Natural killer cell (primary cell): ENCODE measurements at places on chromosomes 16 and 17. TPM values are rescaled to one million over a fixed set of nuclear protein-coding genes. Genes with fewer than 3 reads are reported as not detected.

SEPTIN1 gene
- 205 TPM for total RNA-seq

CCDC40 gene
- 2.4 TPM for total RNA-seq

KRTAP2-3 gene
- total RNA-seq = not detected

MAZ gene
- total RNA-seq = 252 TPM

RPAIN gene
- 61.8 TPM for total RNA-seq

GRCh38 chr16:48235058-48235555 lies 9.0 kb upstream of the LONP2 start:
- no peak overlapping the region for H3K27ac ChIP-seq
- no peaks in the 10 kb centered on the region for H3K27me3 ChIP-seq
- no peak overlapping the region for H3K4me3 ChIP-seq
- no peaks in the 10 kb centered on the region for H3K4me1 ChIP-seq
- no peak for DNase-seq

DNA sequence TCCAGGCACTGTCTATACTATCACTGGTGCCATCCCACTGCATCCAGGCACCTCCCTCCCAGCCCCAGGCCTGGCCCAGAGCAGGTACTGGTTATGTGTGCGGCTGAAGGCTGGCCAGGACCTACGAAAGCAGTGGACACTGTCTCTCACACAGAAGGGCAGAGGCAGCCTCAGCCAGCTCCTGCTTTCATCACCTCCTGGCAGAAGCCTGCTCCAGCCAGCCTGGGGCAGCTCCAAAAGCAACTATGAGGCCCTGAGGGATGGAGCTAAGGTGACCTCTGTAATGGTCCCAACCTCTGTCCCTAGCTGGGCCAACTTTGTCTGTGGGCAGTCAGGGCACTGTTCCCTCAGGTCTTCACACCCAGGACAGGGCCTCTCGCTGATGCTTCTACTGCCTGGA lies 18.8 kb downstream of the HSD11B2 start:
- no peak overlapping the region for H3K4me3 ChIP-seq
- no peaks in the 10 kb centered on the region for H3K27me3 ChIP-seq
- H3K27ac ChIP-seq = no peak overlapping the region
- no peak for DNase-seq
- peaks cover 52% of the 10 kb centered on the region for H3K36me3 ChIP-seq

GRCh38 chr16:84124257-84125073 lies 7.7 kb upstream of the MBTPS1 start:
- no peaks in the 10 kb centered on the region for H3K4me1 ChIP-seq
- no peak overlapping the region for H3K4me3 ChIP-seq
- H3K27me3 ChIP-seq = no peaks in the 10 kb centered on the region
- H3K27ac ChIP-seq = no peak overlapping the region
- peaks cover 5% of the 10 kb centered on the region for H3K36me3 ChIP-seq

DNA sequence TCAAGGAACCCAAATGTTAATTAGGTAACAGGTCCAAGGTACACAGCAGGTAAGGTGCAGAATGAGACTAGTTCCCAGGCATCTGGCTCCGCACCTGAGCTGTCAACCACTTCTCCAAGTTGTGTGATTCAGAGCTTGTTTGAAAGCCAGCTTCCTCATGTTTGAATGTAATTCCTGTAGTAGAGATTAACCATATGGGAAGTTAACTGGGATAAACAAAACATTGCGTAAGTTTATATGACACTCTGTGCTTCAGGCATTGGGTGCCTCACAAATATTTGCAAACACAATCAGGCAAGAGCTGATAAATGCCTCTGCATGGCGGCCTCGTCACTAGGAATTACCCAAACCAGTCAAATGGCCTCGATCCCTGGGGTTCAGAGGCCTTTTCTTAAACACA lies 27.9 kb upstream of the CPHXL start:
- no peak overlapping the region for H3K27ac ChIP-seq
- H3K4me1 ChIP-seq = no peaks in the 10 kb centered on the region
- H3K4me3 ChIP-seq = no peak overlapping the region
- H3K36me3 ChIP-seq = no peaks in the 10 kb centered on the region

DNA sequence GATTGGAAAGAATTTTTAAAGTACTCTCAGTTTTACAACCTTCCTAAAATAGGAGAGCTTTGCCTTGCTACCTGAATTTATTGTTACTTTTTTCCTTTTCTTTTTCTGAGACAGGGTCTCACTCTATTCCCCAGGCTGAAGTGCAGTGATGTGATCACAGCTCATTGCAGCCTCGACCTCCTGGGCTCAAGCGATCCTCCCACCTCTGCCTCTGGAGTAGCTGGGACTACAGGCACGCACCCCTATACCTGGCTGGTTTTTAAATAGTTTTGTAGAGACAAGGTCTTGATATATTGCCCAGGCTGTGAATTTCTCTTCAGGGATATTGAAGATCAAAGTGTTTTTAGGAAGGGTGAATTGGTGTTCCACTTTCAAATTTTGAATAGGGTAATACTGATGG lies 3.8 kb downstream of the MPV17L start:
- no peak overlapping the region for H3K27ac ChIP-seq
- H3K4me1 ChIP-seq = no peaks in the 10 kb centered on the region
- no peaks in the 10 kb centered on the region for H3K27me3 ChIP-seq
- no peak overlapping the region for H3K4me3 ChIP-seq
- no peaks in the 10 kb centered on the region for H3K36me3 ChIP-seq
- no peak for DNase-seq

GRCh38 chr16:28974007-28974436 lies 556 bp upstream of the SPNS1 start:
- H3K36me3 ChIP-seq = peaks cover 11% of the 10 kb centered on the region
- peak overlapping the region; percentile 57 for H3K27ac ChIP-seq
- no peaks in the 10 kb centered on the region for H3K27me3 ChIP-seq
- no peak for DNase-seq

DNA sequence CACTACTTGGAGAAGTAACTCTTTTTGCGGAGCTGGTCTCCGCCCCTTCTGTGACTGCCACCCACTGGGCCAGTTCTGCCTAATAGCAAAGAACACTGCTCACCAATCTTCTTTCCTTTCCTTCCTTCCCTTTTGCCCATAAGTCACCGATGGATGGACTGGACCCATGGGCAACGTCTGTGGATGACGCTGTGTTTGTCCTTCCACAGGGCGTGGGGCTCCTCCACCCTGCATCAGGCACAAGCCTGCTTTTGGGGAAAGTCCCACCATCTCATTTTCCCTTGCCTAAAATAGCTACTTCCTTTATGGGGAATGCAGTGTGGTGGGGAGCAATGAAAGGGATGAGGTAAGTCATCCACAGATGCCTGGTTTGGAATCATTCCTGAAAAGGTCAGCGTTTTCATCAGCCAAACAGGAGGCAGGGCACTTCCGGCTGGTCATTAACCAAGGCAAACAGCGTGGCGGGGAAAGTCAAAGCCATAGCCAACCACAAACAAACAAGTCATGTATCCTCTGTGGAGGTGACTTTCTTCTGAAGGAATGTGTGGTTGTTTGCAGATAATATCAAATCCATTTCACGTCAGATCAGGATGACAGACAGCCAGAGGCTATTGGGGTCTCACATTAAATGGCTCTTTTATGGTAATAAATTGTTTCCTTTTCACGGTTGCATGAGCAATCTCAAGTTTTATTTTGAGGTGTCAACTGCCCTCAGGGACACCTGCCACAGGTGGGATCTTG lies 30.7 kb upstream of the MED9 start:
- no peaks in the 10 kb centered on the region for H3K36me3 ChIP-seq
- H3K27ac ChIP-seq = no peak overlapping the region
- H3K4me3 ChIP-seq = no peak overlapping the region
- no peaks in the 10 kb centered on the region for H3K4me1 ChIP-seq

DNA sequence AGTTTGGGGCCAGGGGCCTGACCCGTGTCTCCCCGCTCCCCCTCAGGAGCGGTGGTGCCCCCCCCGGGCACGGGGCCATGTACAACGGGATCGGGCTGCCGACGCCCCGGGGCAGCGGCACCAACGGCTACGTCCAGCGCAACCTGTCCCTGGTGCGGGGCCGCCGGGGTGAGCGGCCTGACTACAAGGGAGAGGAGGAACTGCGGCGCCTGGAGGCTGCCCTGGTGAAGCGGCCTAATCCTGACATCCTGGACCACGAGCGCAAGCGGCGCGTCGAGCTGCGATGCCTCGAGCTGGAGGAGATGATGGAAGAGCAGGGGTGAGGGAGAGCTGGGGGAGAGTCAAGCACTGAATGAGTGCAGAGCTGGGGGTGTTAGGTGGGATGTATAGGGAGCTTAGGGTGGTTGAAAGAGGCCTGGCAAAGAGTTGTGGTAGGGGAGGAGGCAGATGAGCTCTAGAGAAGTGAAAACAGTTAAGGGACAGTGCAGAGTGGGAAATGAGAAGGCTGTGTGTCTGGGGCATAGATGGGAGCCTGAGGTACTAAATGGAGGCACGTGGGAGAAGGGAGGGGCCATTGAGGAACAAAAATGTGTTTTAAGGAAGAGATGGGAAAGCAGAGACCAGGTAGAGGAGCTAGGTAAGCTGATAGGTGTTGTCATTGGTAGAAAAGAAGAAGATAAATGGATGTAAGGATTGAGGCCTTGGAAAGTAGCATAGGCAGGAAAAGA lies 4.0 kb downstream of the SRRM2 start:
- H3K4me3 ChIP-seq = no peak overlapping the region
- H3K27ac ChIP-seq = no peak overlapping the region
- no peaks in the 10 kb centered on the region for H3K27me3 ChIP-seq
- H3K36me3 ChIP-seq = peaks cover 49% of the 10 kb centered on the region
- no peak for DNase-seq
